ENCODE measurements at places on chromosomes 3 and 15. TPM values are rescaled to one million over a fixed set of nuclear protein-coding genes. Genes with fewer than 3 reads are reported as not detected.

C3orf20 gene
- 0.07 TPM for polyA plus RNA-seq

XXYLT1 gene
- 11.7 TPM for polyA plus RNA-seq

- no peak overlapping the region for H3K4me3 ChIP-seq
- DNase-seq = no peak
- no peaks in the 10 kb centered on the region for H3K4me1 ChIP-seq
- H3K36me3 ChIP-seq = no peaks in the 10 kb centered on the region
These were observed 538.9 kb upstream of the GRM7 start for GRCh38 chr3:6321999-6322398.

DNA sequence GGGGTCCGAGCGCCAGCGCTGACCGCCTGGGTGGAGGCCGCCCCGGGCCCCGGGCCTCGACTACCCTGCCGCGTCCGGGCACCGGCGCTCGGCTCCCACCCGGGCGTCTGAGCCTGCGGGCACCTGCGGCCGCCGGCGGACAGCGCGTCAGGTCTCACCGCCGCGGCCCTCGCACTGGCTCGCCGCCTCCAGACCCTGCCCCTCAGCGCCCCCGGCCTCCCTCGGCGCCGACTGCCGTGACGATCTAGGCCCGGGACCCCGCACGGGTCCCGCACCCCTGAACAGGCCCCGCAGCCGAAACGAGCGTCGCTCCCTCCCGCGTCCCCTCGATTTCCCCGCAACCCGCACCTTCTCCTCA lies 297 bp downstream of the PRC1 start:
- H3K27ac ChIP-seq = peak overlapping the region; percentile 66
- peaks cover 11% of the 10 kb centered on the region for H3K36me3 ChIP-seq
- peak overlapping the region; percentile 99 for H3K4me3 ChIP-seq
- H3K4me1 ChIP-seq = no peaks in the 10 kb centered on the region
- DNase-seq = no peak

DNA sequence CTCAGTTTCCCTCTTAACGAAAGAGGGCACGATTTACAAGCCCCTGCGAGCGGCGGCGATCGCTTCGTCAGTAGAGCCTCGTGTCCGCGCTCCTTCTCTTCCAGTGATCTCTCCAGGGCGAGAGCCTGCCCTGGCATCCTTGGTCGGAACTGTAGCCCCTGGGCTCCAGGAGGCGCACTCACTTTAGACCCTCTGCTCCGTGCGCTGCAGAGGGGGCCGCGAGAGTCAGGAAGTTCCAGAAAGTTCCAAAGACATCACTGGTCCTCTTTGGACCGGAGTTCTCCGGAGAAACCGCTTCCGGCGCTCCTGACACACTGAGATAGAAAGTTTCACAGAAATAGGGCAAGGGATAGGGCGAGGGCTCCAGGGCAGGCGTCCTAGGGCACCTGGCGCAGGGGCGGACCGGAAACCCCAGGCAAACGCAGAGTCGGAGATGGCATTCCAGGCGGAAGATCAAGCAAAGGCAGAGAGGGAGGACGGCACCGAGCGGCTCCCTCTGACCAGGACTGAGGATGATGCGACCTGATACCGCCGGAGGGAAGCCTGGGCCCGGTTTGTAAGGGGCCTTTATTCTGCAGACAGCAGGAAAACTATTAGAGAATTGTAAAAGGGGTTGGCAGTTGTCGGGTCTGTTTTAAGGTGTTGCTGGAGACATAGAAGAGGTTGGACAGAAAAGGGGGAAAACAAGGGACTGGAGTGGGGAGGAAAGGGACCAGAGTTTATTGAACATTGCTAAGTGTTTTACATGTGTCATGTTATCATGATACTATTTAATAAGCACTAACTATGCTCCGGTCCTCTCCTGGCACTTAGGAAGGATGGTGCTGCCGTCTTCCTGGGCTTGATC lies 1.3 kb upstream of the CPEB1 start:
- peaks cover 53% of the 10 kb centered on the region for H3K27me3 ChIP-seq
- DNase-seq = peak; percentile 7
- no peaks in the 10 kb centered on the region for H3K36me3 ChIP-seq
- H3K27ac ChIP-seq = no peak overlapping the region
